ENCODE measurements at places on chromosomes 1 and 21.

DNA sequence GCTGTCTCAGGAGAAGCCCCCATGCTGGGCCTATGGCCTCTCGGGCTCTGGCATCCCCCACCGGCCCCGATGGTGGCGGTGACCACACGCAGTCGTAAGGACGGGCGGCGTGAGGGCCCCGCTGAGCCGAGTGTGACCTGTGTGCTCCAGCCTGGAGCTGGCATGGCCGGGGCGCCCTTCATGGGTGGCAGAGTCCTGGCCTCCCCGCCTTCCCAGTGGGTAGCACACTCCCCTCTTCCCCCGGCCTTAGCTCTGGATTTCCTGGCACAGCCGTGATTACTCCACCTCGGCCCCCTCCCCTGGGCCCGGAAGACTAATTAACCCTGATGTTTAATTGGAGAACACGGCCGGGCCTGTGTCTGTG, 44.6 kb downstream of the SLX9 start:
- no peak for DNase-seq

GRCh38 chr1:208975456-208975855, 608.1 kb upstream of the CAMK1G start:
- DNase-seq: no peak

- DNase-seq: no peak
Observed at GRCh38 chr1:25544243-25544764, 898 bp downstream of the LDLRAP1 start.

DNA sequence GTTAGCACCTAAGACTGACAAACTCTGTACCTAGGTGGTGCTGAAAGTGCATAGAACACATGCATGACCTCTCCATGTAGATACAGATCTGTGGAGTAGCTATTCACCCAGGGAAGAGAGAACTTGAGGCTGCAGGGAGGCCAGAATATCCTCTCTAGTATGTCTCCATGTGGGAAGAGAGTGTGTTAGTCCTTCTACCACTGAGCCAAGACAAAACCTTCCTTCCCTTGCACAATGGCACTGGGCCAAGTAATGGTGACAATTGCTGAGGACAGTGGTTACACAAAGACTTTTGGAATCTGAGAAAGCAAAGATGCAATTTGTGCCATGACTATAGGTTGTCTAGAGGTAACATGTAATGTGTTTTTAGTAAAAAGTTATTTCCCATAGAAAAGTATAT, 52.3 kb downstream of the C1orf198 start:
- no peak for DNase-seq

DNA sequence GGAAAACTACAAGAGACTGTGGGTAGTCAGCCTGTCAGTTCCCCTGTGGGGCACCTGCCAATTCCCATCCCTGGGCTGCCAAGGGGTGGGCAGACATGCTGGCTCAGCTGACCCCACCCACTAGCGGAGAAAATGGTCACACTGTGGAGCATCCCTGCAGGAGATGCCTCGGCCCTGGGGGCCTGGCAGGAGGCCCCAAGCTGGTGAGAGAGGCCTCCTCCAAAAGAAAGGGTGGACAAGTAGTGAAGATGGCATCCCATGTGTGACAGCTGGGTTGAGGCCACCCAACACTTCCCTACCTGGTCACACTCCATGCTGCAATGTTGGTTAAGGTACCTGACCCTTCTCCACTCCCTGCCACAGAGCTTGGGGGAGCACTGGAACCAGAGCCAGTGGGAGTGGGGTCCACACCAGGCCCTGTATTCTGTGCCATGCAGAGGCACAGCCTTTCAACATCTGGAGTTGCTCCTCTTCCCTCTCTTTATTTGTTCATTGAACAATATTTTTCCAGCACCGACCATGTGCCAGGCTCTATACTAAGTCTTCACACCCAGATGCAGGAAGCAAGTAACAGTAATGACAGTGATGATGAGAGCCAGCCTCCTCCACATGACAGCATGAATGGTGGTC, 59.5 kb downstream of the KLHDC7A start:
- no peak for DNase-seq

GRCh38 chr1:165485716-165486115, 40.8 kb upstream of the RXRG start:
- no peak for DNase-seq

DNA sequence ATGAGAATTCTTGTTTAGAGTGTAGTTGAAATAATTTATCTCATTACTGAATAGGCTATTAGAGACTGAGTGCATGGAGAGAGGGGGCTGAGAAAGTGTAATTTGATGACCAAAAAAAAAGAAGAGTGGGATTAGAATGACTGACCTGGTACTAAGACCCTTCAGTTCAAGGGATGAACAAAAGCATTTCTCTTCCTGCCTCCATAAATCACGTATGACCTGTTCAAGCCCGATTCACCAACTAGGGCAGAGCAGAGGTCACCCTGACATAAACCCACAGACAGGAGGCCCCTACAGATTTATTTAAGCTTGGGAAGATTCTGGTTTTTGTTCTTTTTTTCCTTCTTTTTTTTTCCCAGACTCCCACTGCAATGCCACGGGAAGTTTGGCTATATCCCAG, 123.7 kb upstream of the COP1 start:
- no peak for DNase-seq

DNA sequence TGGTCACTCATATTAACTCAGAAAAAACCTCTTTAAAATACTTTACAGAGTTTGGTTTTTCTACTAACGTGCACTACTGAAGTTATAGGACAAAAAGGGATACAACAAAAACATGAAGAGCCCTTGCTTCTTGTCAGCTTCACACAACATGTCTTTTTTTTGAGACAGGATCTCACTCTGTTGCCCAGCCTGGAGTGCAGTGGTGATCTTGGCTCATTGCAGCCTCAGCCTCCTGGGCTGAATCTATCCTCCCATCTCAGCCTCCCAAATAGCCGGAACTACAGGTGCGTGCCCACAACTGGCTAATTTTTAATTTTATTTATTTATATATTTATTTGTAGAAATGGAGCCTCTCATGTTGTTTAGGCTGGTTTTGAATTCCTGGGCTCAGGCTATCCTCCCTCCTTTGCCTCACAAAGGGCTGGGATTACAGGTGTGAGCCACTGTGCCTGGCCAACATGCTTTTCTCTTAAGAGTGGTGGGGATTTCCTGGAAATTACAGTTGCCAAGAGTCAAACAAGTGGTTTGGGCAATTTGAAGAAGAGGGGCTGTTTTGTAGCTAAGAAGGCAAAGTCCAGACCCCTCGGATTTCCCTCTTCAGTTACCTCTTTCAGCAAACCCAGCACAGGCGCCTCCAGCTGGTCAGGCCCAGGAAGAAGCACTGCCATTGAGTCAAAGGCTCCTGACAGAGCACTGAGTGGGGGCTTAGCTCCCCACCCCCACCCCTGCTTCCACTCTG, 6.4 kb upstream of the SMPDL3B start:
- no peak for DNase-seq

GRCh38 chr1:20949871-20950590, 162.9 kb upstream of the HP1BP3 start:
- DNase-seq: no peak

DNA sequence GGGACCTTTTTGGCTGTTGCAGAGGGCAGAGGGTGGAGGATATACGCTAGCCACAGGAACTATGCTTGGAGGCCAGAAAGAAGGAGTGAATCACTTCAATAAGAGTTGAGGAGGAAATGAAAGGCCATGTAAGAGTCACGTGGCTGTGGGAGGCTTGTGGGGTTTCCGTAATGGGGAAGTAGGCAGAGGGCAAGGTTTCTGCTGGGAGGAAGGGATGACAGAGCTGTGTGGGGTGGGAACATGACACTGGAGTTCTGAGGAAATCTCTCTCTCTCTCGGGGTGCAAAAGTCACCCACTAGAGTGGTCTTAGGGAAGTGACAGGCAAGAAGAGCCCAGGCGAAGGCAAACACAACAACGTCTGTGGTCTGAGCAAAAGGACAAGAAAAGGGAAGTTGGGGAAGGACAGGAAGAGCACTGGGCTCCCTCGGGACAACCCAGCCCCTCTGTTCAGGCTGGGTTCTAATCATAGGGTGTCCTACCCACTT, 3.9 kb upstream of the CD1C start:
- DNase-seq: no peak

DNA sequence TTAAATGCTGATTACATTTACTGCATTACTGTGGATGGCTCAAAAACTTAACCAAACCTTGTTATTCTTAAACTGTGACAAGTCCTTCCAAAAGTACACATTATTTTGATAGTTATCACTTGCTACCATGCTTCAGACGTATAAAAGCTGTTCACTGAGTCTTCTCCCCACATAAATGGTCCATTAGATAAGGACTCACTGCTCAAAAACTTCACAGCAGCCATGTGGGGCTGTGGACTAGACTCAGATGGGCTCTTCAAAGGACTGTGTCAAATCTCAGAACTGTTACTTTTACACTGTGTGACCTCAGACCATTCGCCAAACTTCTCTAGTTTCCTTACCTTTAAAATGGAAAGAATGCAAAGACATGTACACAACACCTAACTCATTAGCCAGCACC, 11.6 kb downstream of the SCAF4 start:
- DNase-seq: no peak

DNA sequence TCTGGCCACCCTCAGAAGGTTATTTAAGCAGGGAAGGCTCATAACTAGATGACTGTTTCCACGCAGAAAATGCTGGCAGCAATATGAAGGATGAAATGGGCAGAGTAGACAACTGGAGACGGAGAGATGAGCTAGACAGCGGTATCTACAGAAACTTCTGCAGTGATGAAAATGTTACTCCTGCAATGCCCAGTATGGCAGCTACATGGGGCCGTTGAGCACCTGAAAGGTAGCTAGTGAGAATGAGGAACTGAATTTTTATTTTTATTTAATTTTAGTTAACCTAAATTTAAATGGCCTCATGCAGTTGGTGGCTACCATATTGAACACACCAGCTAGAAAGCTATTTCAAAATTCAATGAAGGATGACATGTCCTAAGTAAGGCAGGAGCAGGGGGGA, 27.3 kb downstream of the SIPA1L2 start:
- no peak for DNase-seq

GRCh38 chr1:83026745-83027144, 972.2 kb downstream of the TTLL7 start:
- no peak for DNase-seq

DNA sequence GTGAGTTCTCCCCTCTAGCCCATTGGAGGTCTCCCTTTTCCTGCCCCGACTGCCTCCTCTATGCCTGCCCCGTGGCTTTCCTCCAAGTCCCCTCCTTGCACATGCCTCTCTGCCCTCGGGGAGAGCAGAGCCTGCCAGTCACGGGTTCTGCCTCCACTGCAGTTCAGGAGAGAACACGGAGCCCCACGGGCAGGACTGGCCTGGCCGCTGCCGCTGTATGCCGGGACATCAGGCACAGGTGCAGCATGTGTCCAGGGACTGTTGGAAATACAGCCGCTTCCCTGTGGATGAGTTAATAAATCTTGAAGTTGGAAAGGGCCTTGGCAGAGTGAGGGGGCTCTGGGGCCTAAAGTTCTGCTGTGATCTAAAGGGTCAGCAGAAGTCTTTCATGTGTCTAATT, 676.6 kb downstream of the MATN1 start:
- no peak for DNase-seq

GRCh38 chr1:22689505-22689904, 21.1 kb upstream of the EPHB2 start:
- DNase-seq: no peak

GRCh38 chr1:53408013-53408754, 51.0 kb upstream of the DMRTB1 start:
- DNase-seq: no peak

DNA sequence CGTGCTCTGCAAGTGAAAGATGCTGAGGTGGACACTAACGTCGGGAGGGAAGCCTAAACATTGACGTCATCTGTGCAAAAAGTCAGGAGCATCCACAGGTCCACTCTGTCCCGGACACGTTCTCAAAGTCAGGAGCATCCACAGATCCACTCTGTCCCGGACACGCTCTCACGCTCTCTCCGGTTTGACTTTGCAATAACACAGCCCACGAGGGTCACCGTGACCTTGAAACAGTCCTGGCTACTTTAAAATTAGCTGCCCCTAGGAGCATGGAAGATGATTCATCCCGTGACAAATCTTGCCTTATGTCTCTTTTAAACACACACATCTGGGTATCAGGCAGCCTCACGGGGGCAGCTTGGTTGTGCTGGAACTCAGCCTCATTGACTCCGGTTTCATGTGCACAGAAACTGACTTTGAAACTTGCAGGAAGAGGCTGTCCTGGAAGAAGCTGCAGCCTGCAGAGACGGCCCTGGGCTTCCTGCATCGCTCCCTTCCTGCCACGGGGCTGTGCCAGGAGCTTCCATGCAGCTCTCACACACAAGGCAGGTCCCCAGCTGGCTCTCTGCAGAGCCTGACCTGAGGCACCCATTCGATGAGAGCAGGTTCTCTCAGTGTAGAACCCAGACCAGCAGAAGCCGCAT, 18.1 kb upstream of the COL18A1 start:
- DNase-seq: no peak

DNA sequence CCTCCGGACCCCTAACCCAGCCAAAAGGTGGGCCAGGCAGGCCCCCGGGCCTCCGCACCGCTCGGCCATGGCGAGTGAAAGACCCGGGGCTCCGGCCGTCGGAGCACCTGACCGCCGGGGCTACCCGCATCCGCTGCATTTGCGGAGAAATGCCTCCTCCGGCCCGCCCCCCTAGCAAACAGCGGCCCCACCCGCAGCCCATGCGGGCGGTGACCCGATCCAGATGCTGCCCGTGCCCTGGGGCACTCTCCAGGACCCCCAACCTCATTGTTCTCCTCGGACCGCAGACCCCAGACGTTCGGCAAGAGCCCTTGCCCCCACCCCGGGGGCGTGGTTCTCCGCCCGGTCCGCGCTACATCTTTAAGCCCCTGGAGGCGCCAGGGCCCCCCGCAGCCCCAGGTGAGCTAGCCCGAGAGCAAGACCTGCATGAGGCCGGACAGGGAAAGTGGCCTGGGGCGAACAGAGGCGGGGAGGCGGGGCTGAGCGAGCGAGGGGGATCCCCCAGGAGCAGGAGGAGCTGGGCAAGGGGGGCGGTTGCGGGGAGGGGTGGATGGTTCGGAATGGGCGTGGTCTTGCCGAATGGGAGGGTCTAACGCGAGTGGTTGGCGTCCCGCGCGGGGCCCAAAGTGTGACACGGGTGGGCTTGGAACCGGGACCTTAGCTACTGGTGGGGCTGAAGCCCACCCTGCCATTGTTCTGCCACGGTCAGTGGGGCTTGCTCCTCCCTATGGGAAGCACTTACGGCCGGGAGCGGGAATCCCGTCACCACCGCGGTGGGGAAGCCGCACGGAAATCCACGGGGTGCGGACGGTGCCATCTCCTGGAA, 6.3 kb upstream of the CRYBG2 start:
- DNase-seq: no peak

DNA sequence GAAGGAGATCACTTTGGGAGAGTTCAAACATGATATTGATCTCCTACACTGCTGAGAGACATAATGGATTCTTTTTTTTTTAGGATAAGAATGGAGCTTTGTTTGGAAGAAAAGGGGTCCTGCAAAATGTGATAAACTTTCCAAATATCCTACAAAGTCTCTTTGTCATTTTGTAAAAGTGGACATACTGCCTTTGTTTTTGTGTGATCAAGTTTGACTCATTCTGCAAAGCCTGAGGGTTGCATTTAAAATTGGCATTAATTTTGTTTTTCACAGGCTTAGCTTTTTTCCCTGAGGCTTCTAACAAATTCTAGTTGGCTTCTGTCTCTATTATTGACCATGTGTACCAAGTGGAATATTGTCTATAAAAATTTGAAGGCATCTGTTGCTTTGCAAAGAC, 113.2 kb downstream of the AK5 start:
- DNase-seq: no peak
